ENCODE measurements at places on chromosomes 3 and 15. TPM values are rescaled to one million over a fixed set of nuclear protein-coding genes. Genes with fewer than 3 reads are reported as not detected.

The UQCC5 gene
- total RNA-seq: 37.8 TPM

The LZTFL1 gene
- total RNA-seq: 9.6 TPM

The ISLR gene
- 0.50 TPM for total RNA-seq

The SPATA12 gene
- total RNA-seq: 0.39 TPM

The ESYT3 gene
- total RNA-seq: 4.4 TPM

The CISH gene
- 1.8 TPM for total RNA-seq

The FMN1 gene
- 3.6 TPM for total RNA-seq

DNA sequence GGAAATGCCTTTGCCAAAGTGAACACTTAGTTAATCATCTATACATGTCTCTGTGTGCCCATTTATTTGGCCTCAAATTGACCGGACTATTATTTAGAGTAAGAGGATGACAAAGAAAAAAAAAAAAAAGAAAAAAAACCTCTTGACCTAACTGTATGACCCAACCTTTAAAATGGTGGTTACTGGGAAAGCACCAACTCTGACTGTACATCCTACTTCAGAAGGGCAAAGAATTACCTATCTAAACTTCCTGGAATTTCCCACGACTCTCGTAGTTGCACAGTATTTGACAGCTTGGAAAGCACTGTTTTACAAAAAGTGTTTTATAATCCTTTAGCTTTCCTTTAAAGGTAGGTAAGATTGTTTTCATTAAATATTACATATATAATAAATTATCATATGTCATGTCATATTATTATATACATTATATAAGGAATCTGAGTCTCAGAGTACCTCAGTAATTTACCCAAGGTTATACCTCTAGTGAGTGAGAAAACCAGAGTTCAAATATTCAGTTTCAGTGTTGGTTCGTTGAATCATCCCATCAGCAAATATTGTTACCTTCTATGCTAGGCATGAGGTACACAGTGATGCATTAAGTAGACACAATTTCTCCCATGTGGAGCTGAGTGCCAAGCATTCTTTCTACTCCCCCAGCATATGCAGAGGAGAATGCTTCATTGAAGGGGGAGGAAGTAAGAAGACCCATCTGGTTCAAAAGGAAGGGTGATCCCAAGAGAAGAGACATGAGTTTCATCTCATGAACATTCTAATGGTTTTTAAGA lies 5.0 kb downstream of the BCL2A1 start:
- no peaks in the 10 kb centered on the region for H3K36me3 ChIP-seq
- H3K4me3 ChIP-seq: no peak overlapping the region
- H3K27ac ChIP-seq: peak overlapping the region; percentile 12
- peaks cover 10% of the 10 kb centered on the region for H3K4me1 ChIP-seq
- no peak for DNase-seq
- no peaks in the 10 kb centered on the region for H3K27me3 ChIP-seq

DNA sequence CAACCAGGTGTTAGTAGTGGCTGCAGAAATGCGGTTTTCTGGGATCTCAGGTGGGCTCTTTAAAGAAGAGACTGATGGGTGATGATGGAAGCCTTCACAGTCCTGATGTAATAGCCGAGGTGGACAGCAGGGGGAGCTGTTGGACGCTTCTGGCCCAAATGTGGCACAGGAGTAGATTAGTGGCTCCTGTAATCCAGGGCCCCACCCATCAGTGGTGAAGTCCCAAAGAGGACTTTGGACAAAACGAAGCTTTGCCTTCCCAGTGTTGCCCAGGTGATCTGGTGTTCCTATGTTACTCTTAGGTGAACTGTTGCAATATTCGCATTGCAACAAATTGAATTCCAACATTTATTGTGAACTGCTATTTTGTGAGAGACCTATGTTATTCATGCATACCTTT lies 31.8 kb upstream of the MYZAP start:
- no peaks in the 10 kb centered on the region for H3K36me3 ChIP-seq
- no peaks in the 10 kb centered on the region for H3K27me3 ChIP-seq
- DNase-seq: peak; percentile 87
- no peak overlapping the region for H3K4me3 ChIP-seq
- no peak overlapping the region for H3K27ac ChIP-seq
- H3K4me1 ChIP-seq: peaks cover 4% of the 10 kb centered on the region

GRCh38 chr3:185519021-185519420 lies 20.2 kb upstream of the TMEM41A start:
- no peak overlapping the region for H3K4me3 ChIP-seq
- DNase-seq: no peak
- no peak overlapping the region for H3K27ac ChIP-seq
- H3K36me3 ChIP-seq: no peaks in the 10 kb centered on the region
- no peaks in the 10 kb centered on the region for H3K4me1 ChIP-seq

GRCh38 chr15:77959432-77959879 lies 118.1 kb downstream of the TBC1D2B start:
- no peak overlapping the region for H3K27ac ChIP-seq
- peaks cover 35% of the 10 kb centered on the region for H3K27me3 ChIP-seq
- no peaks in the 10 kb centered on the region for H3K36me3 ChIP-seq
- H3K4me3 ChIP-seq: no peak overlapping the region

DNA sequence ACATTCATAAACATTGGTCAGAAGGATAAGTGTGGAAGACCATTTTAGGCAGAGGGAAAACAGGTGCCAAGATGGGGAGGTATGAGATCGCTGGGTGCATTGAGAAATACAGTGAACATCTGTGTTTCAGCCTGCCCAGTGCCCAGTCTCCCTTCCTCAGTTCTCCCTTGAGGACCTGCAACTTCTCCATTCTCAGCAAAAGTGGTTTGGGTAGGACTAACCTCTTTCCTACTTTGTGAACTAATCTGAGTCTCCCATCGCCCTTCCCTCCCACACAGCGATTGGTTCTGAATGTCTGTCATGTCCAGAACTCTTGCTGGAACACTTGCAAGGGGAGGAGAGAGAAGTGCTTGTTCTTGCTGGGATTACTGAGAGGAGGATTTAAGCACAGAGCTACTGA lies 10.9 kb upstream of the CCNL1 start:
- H3K4me3 ChIP-seq: no peak overlapping the region
- H3K4me1 ChIP-seq: peaks cover 7% of the 10 kb centered on the region
- peaks cover 3% of the 10 kb centered on the region for H3K27me3 ChIP-seq
- no peak overlapping the region for H3K27ac ChIP-seq
- no peak for DNase-seq
- H3K36me3 ChIP-seq: no peaks in the 10 kb centered on the region

- no peak overlapping the region for H3K27ac ChIP-seq
- peaks cover 64% of the 10 kb centered on the region for H3K4me1 ChIP-seq
- peaks cover 93% of the 10 kb centered on the region for H3K27me3 ChIP-seq
- no peak for DNase-seq
Measured at GRCh38 chr3:64220161-64220914, 4.9 kb downstream of the PRICKLE2 start.

DNA sequence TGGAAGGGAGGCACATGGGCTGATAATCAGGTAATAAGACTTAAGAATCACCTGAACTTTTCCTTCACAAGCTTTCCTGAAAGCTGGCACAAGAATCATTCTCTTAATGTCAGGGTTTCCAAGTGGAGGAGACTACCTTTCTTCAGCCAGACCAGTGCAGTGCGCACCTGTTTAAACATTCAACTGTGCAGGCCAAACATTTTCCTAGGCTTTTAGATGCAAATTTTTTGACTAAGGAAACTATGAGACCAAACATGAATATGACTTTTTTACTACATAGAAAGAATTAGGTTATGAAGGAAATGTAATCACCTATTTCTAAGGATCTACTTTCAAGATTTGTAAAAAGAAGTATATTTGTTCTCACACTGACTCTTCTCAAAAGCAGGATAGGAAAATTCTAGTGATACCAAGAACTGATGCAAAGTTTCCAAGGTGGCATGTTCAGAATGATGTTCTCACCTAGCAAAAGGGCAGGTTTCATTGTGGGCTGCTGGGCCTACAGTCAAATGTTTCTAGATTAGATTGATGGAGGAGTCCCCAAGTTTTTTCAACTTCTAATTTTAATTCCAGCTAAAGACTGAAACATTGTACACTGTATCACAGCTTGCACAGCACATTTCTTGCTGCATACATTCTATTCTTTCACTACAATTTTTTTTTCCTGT lies 339.1 kb downstream of the TIGIT start:
- no peak overlapping the region for H3K4me3 ChIP-seq
- peaks cover 8% of the 10 kb centered on the region for H3K36me3 ChIP-seq
- DNase-seq: no peak
- no peak overlapping the region for H3K27ac ChIP-seq

DNA sequence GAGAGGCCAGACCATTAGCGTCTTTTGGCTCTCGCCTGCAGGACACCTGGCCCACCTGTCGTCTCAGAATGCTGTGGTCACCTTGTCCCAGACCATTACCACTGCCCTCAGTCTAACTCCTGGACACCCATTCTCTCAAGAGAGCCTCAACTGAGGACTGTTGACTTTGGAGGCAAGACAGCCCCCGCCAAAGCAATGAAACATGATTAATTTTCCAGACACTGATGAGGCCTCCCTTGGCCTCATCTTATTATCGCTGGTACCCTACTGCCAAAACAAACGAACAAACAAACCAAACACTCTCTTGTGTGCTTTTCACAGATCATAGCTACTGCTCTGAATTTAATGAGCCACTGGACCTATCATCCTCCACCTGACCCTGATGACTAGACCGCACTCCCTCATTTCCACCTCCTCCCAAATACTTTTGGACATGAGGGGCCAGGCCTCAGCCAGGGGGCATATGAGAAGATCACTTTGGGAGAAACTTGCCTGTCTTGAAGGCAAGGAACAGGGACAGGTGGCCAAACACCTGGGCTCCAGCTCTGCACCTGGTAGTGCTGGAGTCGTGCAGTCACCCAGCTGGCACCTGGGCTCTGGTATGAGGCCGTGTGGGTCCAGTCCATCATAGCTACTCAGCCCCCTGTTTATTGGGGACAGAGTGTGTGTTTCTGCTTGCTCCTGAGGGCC lies 27.6 kb downstream of the ALS2CL start:
- H3K27me3 ChIP-seq: no peaks in the 10 kb centered on the region
- H3K36me3 ChIP-seq: no peaks in the 10 kb centered on the region
- no peak overlapping the region for H3K27ac ChIP-seq
- H3K4me3 ChIP-seq: no peak overlapping the region
- H3K4me1 ChIP-seq: peaks cover 32% of the 10 kb centered on the region

GRCh38 chr3:123751433-123751832 lies 132.7 kb downstream of the MYLK start:
- DNase-seq: no peak
- no peak overlapping the region for H3K4me3 ChIP-seq
- 0 out of 2 replicates have a peak, but pooled peaks cover 3% of the 10 kb centered on the region for H3K36me3 ChIP-seq

GRCh38 chr3:55664387-55664786 lies 177.3 kb upstream of the WNT5A start:
- no peak overlapping the region for H3K4me3 ChIP-seq
- H3K27me3 ChIP-seq: no peaks in the 10 kb centered on the region
- DNase-seq: no peak
- no peak overlapping the region for H3K27ac ChIP-seq
- H3K36me3 ChIP-seq: no peaks in the 10 kb centered on the region

DNA sequence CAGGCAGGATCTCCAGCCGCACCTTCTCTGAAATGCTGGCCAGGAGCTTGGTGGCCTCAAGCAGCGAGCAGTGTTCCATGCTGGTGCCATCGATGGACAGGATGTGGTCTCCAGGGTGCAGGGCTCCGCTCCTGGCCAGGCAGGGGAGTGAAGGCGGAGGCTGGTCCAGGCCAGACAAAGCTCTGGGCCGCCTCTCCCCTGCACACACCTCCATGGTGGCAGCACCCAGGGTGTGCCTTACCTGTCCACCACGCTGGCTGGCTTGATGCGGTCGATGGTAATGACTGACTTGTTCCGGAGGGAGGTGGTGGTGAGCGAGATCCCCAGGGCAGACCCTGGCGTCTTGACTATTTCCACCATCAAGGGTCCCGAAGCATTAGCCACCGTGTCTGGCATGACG lies 20.0 kb downstream of the GRIP2 start:
- 0 out of 2 replicates have a peak, but pooled peaks cover 5% of the 10 kb centered on the region for H3K4me1 ChIP-seq
- no peak overlapping the region for H3K27ac ChIP-seq
- H3K36me3 ChIP-seq: no peaks in the 10 kb centered on the region
- no peak for DNase-seq

Data from WTC11 (cell line).